ENCODE measurements at places on chromosomes 12 and 14.

DNA sequence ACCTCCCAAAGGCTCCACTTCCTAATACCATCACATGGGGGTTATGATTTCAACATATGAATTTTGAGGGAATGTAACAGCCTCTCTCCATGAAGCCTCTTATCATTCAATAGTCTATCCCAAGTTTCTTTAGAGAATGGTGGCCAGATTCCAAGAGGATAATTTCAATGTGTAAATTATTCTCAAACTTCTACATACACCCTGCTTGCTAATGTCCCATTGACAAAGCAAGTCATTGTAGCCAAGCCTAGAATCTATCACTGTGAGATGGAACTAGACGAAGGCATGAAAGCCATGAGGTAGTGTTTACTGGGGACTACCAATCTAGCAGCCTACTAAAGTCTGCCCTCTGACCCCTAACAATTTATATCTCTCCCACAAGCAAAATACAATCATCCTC is 3.8 kb downstream of the INHBC start:
- DNase-seq: no peak

DNA sequence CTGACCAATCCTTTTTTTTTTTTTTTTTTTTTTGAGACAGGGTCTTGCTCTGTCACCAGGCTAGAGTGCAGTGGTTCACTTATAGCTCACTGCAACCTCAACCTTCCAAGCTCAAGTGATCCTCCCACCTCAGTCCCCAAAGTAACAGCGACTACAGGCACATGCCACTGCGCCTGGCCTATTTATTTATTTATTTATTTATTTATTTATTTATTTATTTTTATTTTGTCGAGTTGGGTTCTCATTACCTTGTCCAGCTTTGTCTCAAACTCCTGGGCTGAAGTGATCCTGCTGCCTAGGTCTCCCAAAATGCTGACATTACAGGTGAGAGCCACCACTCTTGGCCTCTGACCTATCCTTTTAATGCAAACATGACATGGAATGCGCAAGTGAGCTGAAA is 124.4 kb downstream of the GXYLT1 start:
- no peak for DNase-seq

GRCh38 chr14:27863166-27863565 is 903.4 kb upstream of the FOXG1 start:
- no peak for DNase-seq

- peak; percentile 80 for DNase-seq
Observed at GRCh38 chr12:49868952-49869815, 26.3 kb upstream of the BCDIN3D start.

- peak; percentile 48 for DNase-seq
Observed at GRCh38 chr12:116336542-116337065, 59.1 kb upstream of the MED13L start.

- DNase-seq: no peak
Observed at GRCh38 chr12:75564398-75564797, 53.0 kb upstream of the KRR1 start.

DNA sequence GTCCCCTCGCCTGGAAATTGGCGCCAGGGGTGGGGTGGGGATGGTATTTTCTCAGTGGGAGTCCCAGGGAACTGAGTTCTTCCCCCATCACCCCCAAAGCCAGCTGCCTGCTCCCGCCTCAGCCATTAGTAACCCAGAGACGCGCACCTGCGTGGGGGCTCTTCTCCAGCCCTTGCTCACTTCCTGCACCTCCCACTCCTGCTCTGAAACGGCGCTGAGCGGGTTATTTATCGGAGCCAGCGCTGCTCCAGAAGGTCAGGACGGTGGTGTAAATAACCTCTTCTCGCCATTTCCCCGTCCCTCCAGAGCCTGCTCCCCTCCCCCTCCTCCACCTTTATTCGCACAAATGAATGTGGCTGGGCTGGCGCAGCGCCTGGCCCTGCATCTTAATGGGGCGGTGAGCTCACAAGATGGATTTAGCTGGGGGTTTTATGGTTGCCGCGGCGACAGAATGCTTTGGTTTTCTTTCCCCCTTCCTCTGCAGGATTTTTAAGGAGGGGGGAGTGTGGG is 12.2 kb downstream of the GPR84 start:
- no peak for DNase-seq

- no peak for DNase-seq
Observed at GRCh38 chr14:37472906-37473305, 122.1 kb downstream of the FOXA1 start.

DNA sequence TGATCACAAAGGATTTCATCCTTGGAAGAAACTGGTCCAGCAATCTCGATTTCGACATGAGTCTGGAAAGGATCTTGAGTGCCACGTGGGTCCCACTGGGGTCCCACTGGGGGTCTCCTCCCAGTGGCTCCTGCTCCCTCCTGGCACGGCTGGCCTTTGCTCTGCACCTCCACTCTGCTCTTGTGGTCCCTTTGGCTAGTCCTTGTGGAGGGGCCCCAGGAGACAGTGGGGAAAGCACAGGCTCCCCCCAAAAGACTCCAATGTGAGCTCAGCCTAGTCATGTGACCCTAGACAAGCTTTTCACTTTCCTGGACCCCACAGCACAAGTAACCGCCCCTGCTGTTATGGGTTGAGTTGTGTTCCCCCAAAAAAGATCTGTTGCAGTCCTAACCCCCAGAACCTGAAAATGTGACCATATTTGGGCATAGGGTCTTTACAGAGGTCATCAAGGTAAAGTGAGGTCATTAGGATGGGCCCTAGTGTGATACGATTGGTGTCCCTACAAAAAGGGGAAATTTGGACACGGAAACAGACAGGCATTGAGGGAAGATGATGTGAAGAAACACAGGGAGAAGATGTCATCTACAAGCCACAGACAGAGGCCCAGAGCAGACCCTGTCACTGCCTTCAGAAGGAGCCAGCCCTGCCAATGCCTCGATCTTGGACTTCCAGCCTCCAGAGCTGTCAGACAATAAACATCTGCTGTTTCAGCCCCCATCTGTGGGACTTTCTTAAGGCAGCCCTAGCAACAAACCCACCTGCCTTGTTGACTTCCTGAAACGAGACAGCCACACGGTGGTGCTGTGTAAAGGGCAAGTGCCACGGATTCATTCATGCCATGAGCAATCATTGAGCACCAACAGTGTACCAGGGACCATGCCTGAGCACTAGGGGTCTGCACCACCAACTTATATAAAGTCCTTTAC is 23.8 kb upstream of the PPP2R5C start:
- peak; percentile 38 for DNase-seq

GRCh38 chr14:29799464-29800095 is 128.1 kb downstream of the PRKD1 start:
- DNase-seq: no peak

GRCh38 chr12:15171012-15171655 is 50.1 kb downstream of the RERG start:
- no peak for DNase-seq
